Stimulated activated CD8-positive, alpha-beta memory T cell treated with anti-CD3 and anti-CD28 coated beads, Interleukin-7, amount 100 ng/mL, for 24 hours (primary cell): ENCODE measurements at places on chromosomes 7 and 10.

- no peak for DNase-seq
Measured at GRCh38 chr10:2137549-2138174, 400.3 kb upstream of the ADARB2 start.

- no peak for DNase-seq
Measured at GRCh38 chr7:22651534-22652243, 75.3 kb upstream of the IL6 start.

DNA sequence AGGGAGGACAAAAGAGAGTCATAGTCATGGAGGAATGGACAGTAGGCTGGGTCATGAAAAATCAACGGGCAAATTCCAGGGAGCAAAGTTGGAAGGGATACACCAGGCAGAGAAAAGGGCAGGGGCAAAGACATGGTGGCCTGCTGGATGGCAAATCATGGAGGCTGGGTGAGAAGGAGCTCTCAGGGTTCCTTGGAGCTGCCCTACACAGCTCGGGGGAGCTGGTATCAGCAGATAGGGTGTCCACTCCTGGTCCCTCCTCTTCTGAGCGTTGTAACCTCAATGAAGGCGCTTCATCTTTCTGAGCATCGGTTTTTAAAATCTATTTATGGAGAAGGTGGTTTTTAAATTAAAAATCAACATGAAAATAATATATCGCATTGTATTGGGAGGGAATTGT is 27.9 kb upstream of the EIF5AL1 start:
- DNase-seq = no peak

DNA sequence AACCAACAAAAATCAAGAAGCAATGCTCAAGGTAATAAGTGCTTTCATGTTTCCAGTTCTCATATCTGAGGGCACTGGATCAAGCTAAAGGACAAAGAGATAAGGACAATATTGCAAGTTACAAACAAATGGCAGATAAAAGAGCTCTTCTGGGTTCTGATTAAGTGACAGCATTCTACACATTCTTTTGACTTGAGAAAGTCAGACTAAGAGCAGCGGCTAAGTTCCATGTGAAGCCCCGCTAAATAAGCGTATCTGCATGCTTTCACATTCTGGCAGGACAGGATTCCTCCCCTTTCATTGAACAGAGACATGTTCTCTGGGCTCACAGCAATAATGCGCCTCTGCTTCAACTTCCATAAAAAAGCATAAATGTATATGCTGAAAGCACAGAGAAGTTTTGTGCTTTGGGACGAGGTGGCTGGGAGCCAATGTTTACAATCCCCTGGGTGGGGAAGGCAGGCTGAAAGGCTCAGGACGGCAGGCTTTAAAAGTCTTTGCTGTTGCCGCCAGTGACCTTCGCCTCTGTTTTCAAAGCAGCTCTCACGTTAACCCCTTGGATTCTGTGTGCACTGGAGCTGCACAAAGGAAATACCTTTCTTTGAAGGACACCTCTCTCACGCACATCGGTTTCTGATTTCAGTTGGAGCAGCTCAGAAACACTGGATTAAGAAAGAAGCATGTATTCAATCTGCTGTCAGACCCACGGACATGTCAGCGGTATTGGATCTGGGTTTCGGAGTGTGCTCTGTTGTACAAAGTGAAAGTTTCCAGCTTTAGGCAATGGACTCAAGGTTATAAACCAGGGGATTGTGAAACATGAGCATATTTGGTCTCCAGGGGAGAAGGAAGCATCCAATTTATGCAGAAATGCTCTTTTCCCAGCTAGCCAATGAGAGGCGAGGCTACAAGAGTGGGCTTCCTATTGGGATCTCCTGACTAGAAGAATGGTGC is 105.4 kb upstream of the FAM133B start:
- no peak for DNase-seq

GRCh38 chr10:20694296-20694695 is 202.8 kb downstream of the NEBL start:
- no peak for DNase-seq

DNA sequence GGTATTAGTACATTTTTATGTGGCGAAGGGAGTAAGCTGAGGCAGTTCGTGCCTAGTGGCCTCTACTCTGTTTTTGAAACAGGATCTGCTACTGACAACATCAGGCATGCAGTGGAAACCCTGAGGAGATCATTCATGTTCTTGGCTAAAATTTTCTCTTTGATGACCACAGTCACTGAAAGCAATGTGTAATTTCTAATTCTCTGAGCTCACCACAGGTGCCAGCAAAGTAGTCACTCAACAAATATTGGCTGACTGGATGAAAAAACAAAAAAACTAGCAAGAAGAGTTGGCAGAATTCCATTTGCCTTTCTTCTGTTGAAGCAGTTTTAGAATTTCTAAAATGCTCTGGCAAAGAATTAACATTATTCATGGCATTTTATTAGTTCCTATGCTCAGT is 176.5 kb upstream of the KCTD7 start:
- DNase-seq = no peak
